Stimulated activated naive CD4-positive, alpha-beta T cell treated with Interleukin-2 at 50 U/mL for 16 hours (primary cell): ENCODE measurements at places on chromosomes 11 and 22.

GRCh38 chr11:30763951-30764350, 177.8 kb upstream of the MPPED2 start:
- no peak for DNase-seq

GRCh38 chr11:130827451-130828377, 88.6 kb downstream of the SNX19 start:
- no peak for DNase-seq

DNA sequence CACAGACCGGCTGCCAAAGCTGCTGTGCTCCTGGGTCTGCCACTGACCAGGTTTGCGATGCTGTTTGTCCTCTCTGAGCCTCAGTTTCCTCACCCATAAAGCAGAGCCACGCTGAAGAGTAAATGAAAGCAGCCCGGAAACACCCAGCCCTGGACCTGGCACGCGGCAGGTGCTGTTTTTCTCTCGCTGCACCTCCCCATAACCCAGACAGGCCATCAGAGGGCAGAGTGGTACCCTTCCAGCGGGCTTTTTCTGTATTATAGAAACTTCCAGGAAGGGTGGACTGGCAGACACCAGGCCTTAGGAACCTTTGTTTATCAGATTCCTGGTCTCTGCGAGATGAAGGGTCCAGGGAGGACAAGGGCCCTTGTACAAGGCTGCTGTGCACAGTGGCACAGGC, 17.9 kb upstream of the FGF19 start:
- DNase-seq, result no peak

- DNase-seq, result no peak
Measured at GRCh38 chr11:26286472-26287066, 45.4 kb upstream of the ANO3 start.

GRCh38 chr11:87473174-87473573, 435.4 kb downstream of the TMEM135 start:
- no peak for DNase-seq

- DNase-seq, result no peak
Measured at GRCh38 chr11:120133216-120134105, 4.5 kb downstream of the TRIM29 start.

- no peak for DNase-seq
Measured at GRCh38 chr11:11227296-11228085, 125.6 kb downstream of the CSNK2A3 start.

DNA sequence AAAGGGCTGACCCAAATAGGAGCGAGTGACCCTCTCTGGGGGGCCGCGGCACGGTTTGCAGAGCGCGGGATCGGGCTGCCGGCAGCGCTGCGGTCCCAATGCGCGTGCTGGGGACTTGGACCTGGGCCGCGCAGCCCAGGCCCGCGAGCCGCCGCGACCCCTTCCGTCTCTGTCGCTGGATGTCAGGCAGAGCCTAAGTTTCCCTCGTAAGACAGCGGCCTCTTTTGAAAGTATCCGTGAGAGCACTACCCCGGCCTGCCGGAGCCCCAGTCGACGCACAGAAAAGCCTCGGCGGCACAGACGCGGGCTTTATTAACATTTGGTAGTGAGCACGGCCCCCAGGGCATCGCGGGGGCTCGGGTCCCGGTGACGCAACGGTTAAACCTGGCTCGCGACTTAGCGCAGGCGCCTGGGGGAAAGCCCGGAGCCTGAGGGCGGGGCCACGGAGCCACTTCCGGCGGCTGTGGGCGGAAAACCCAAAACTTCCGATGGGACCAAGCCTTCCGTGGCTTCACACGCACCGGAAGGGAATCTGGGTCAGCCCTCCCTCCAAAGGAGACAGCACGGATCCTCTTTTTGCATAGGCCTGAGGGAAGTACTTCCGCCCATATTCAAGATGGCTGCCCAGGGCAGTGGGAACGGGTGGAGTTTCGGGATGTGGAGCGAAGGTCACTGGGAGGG, 14.8 kb downstream of the BAD start:
- peak; percentile 98 for DNase-seq

DNA sequence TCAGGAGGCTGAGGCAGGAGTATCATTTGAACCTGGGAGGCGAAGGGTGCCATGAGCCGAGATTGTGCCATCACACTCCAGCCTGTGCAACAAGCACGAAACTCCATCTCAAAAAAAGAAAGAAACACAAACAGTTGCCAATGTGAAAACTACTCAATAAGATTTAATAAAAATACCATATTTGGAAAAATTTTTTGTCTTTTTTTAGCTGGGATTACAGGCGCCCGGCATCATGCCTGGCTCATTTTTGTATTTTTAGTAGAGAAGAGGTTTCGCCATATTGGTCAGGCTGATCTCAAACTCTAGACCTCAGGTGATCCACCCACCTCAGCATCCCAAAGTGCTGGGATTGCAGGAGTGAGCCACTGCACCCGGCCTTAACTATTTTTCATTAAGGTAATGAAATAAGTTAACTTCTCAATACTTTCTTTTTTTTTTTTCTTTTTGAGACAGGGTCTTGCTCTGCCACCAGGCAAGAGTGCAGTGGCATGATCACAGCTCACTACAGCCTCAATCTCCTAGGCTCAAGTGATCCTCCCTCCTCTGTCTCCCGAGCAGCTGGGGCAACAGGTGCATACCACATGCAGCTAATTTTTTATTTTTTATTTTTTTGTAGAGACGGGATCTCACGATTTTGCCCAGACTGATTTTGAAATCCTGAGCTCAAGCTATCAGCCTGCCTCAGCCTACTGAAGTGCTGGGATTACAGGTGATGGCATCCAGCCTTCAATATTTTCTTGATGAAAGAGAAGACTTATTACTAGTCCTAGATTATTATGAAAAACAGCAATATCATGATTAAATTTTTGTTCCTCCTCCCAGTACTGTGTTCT, 4746.2 kb upstream of the OR11H1 start:
- no peak for DNase-seq

DNA sequence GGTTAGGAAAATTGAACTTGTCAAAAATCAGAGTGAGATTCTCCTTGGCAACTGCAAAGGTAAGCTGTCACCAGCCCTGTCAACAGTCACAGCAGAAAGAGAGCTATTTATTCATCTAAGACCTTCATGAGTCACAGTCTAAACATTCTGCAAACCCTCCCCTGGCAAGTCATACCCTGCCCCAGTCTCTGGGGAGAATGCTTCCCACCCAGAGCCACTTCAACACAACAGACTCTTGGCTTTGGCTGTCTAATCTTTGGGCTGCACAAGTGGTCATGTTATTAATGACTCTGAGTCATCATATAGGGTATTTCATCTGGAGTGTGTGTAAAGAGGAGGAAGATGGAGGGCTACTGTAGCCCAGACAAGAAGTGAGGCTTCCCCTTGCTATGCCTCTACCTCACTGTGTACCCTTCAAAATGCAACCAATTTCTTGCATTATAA, 153.4 kb downstream of the CCDC34 start:
- DNase-seq, result no peak

DNA sequence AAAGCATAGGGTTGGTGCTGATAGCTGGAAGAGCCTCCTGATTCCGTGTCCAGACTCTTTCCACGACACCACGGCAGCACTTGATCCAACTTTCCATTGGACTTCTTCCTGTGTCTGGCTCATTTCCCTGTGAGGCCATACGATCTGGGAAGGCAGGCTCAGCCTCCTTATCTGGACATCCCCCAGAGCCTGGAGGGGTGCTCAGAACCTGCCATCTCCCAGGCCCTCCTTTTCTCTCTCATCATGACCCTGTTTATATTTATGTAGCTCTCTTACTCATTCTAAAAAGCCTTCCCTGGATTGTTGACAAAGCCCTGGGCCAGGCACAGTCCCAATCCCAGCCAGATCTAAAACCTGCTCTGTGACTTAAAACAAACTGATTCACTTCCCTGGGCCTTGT, 7.8 kb upstream of the BCL9L start:
- no peak for DNase-seq

- no peak for DNase-seq
Measured at GRCh38 chr11:129969920-129970319, 32.7 kb downstream of the PRDM10 start.

GRCh38 chr22:17085277-17086181, 729 bp downstream of the IL17RA start:
- DNase-seq, result peak; percentile 18

DNA sequence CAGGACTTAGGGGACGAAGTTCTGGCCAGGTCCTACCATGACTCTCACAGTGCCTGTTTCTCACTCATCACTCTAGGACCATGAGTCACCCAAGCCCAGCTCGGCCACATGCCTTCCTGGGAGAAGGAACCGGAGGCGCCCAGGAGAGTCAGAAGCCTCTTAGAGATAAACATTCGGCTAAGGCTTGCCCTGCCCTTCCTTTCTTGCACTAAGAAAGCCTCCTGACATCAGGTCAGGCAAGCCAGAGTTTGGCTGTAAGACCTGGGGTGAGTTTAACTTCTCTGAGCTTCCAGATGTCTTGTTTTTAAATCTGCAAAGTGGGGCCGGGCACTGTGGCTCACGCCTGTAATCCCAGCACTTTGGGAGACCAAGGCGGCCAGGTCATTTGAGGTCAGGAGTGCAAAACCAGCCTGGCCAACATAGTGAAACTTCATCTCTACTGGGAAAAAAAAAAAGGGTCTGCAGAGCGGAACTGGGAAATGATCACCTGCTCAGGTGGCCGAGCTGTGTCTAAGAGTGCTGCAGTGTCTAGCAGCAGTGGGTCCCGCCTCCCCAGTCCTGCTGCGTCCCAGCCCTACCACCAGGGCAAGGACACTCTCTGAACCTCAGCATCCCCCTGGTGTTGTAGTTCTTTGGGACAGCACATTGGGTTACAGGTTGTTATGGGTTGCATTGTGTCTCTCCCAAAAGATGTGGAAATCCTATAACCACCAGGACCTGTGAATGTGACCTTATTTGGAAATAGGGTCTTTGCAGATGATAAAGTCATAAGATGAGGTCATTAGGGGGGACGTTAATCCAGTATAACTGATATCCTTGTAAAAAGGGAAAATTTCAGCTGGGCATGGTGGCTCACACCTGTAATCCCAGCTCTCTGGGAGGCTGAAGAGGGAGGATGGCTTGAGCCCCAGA, 1.8 kb upstream of the CARS1 start:
- DNase-seq, result no peak

- no peak for DNase-seq
Measured at GRCh38 chr11:128412847-128413791, 174.2 kb downstream of the ETS1 start.

DNA sequence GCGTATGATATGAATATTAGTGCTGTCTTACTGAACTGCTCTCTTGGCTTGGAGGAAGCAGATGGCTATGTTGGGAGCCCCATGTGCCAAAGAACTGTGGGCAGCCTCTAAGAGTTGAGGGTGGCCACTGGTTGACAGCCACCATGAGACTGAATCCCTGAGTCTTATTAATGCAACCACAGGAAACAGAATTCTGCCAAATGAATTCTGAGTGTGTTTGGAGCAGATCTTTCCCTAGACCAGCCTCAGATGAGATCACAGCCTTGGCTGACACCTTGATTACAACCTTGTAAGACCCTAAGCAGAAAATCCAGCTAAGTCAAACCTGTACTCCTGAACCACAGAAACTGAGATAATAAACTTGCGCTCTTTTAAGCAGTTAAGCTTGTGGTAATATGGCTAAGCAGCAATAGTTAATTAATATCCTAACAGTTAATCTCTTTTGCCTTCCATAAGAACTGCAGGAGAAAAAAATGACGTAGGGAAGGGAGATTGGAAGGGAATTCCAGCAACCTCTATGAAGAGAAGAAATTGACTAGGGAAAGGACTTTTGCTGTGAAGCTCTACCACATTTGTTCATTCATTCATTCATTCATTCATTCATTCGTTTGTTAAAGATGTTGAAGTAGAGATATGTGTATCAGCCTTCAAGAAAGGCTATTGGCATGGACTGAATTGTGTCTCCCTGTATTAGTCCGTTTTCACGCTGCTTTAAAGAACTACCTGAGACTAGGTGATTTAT, 26.8 kb downstream of the ADM start:
- no peak for DNase-seq

DNA sequence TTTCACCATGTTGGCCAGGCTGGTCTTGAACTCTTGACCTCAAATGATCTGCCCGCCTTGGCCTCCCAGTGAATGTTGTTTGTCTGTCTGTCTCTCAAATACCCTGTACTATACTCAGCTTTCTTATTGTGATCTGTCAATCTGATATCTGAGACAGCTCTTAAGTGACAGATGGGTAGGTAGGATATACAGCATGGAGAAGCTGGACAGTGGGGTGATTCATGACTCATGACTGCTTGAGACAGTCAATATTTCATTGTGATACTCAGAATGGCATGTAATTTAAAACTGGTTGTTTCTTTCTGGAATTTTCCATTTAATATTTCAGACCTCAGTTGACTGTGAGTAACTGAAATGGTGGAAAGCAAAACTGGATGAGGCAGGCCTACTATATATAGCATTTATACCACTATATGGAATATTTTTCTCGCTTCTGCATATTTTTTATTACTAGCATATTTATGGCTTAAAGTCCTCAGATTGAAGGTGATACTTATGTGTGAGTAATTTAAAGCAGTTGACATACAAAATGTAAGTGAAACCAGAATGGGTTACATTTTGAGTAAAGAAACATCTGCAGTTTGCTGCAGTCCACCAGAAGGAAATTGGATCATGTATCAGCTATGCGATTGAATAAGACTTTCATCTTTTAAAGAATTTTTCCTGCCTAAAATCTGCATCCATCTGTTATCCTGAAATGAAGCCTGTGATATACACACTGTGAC, 22.3 kb downstream of the ARHGAP42 start:
- DNase-seq, result no peak

DNA sequence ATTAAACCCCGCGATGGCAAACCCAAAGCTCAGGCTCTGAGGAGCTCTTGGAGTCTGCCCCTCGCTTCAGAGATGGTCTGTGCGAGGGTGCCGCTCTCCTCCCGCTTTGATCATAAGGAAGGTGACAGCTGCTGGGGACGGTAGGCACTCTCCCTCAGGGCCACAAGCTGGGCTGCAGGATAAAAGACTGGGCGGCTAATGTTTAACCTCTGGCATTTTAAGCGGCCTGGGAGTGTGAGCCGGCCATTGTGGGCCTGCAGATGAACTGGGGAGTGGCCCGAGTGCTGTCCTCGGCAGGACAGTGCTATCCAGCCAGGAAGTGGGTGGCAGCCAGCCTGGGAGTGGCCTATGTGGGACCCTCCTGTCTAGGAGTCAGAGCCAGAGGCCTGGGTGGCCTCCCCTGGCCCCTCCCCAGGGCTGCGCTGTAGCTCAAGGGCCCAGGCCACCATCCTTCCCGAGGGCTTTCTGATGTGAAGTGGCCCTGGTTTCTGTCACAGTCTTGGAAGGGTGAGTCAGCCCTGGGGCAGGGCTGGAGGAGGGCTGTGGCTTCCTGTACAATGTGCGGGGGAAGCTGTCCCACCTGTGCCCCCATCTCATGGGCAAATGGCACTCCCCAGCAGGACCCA, 58.7 kb upstream of the PRODH start:
- DNase-seq, result no peak

- no peak for DNase-seq
Measured at GRCh38 chr11:69211920-69212797, 56.4 kb downstream of the SMIM38 start.

GRCh38 chr11:59053387-59053786, 32.7 kb upstream of the GLYATL1B start:
- peak; percentile 68 for DNase-seq

DNA sequence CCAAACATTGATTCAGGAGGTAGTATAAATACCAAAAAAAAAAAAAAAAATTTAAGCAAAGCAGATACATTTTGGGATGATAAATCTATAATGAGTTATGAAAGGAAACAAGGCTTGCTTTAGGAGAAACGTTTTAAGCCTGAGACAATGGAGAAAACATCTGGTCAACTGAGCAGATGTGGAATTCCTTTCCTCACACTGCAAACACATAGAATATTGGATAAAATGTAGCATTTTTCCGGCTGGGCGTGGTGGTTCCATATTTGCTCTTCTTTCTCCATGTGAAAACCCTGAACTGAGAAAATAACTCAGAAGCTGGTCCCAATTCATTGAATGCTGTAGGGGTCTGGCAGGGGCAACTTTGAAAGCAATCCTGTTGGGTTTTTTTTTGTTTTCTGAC, 33.9 kb downstream of the ENDOD1 start:
- no peak for DNase-seq

- DNase-seq, result no peak
Measured at GRCh38 chr11:12071574-12071973, 38.8 kb upstream of the MICAL2 start.
